ENCODE measurements at places on chromosomes 5 and 9.

GRCh38 chr9:24035816-24036215 is 209.8 kb upstream of the ELAVL2 start:
- DNase-seq: no peak

GRCh38 chr5:17203329-17204132 is 13.9 kb upstream of the BASP1 start:
- no peak for DNase-seq

- DNase-seq: no peak
Measured at GRCh38 chr9:129750013-129750638, 2.7 kb downstream of the PTGES start.

DNA sequence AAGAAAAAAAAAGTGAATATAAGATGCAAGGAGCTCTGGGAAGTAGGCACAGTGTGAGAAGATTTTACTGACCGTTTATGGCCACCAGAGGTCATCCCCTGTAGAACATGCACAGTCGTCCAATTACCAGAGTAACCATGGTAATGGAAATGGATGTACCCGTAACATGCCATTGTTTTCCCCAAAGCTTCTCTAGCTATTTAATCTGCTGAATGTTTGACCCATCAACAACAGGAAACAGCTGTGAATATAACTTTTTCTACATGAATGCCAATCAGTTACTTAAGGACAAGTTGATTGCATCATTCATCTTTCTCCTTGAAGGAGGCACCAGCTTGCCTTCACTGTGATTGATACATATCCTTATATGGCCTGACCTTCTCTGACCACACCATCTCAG is 1967.0 kb upstream of the CDH9 start:
- DNase-seq: no peak

DNA sequence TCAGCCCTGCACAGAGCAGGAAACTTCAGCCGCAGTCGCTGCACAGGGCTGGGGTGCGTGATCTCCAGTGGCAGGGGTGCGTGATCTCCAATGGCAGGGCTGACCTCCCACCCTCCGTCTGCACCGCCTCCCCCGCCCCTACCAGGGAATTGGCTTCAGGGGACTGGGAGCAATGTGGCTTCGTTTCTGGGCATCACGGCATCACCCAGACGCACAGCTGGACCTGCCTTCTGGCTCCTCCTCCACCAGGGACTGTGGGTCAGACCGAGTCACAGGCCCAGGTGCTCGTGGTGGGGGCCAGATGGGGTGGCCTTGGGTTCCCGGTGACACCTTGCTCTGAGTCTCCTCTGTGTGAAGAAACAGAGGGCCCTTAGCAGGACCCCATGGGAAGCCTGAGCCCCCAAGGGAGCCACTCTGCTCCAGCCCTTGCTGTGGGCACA is 51.1 kb downstream of the AHRR start:
- no peak for DNase-seq

DNA sequence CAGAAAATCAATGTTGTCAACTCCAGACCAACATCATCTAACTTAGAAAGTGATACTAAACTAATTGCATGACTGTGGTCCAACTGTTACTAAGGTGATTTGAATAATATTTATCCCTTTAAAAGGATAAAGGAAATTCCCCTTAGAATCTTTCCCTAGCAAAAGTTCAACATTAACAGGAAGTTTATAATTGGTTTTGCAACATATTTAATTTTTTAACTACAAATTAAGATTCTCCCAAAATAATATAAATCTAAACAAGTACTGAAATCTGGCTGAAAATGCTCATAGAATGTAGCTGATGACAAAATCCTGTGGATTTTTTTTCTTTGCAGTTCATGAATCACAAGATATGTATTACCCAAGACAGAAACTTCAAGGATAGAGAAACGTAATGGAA is 151.4 kb downstream of the LPAR1 start:
- no peak for DNase-seq

Data from GOT3 (cell line).